ENCODE measurements at places on chromosomes 1 and 21.
A peak's percentile ranks its signal among the peaks of the same experiment; 100 is the strongest.

- peaks cover 47% of the 10 kb centered on the region for H3K36me3 ChIP-seq
- DNase-seq, result peak; percentile 57
- H3K27ac ChIP-seq, result peak within 1 kb of the TSS; percentile 95
- peaks cover 67% of the 10 kb centered on the region for H3K4me1 ChIP-seq
- H3K27me3 ChIP-seq, result no peaks in the 10 kb centered on the region
- H3K4me3 ChIP-seq, result peak within 1 kb of the TSS; percentile 85
These were observed at the start of gene SLAMF7 for GRCh38 chr1:160739098-160739511. Gene SLAMF7 (plus strand): TSS chr1:160739247. CDS start chr1:160739302, 55 bp downstream.

- H3K27me3 ChIP-seq, result no peaks in the 10 kb centered on the region
- H3K27ac ChIP-seq, result peak overlapping the region; percentile 98
- peaks cover 2% of the 10 kb centered on the region for H3K36me3 ChIP-seq
- DNase-seq, result no peak
These were observed 590 bp downstream of the FOXJ3 start for GRCh38 chr1:42334240-42335049.

DNA sequence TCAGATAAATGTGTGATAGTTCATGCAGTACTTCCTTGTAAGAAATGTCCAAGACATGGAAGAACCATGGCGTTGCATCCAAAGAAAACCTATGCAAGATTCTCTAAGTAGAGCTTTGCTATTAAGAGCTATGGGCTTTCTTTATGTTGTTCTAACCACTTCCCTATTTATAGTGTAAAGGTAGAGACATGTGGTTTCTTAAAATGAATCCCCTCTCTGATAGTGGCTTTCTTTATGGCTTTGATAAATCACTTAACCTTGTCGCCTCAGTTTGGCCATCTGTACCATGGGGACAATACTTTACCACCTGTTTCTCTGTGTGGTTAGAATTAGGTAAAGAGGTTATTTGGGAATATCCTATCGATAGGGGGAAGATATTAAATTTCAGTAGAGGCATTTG lies 305.5 kb downstream of the NFIA start:
- H3K4me3 ChIP-seq, result no peak overlapping the region
- H3K36me3 ChIP-seq, result no peaks in the 10 kb centered on the region
- DNase-seq, result no peak
- no peak overlapping the region for H3K27ac ChIP-seq
- H3K27me3 ChIP-seq, result no peaks in the 10 kb centered on the region

DNA sequence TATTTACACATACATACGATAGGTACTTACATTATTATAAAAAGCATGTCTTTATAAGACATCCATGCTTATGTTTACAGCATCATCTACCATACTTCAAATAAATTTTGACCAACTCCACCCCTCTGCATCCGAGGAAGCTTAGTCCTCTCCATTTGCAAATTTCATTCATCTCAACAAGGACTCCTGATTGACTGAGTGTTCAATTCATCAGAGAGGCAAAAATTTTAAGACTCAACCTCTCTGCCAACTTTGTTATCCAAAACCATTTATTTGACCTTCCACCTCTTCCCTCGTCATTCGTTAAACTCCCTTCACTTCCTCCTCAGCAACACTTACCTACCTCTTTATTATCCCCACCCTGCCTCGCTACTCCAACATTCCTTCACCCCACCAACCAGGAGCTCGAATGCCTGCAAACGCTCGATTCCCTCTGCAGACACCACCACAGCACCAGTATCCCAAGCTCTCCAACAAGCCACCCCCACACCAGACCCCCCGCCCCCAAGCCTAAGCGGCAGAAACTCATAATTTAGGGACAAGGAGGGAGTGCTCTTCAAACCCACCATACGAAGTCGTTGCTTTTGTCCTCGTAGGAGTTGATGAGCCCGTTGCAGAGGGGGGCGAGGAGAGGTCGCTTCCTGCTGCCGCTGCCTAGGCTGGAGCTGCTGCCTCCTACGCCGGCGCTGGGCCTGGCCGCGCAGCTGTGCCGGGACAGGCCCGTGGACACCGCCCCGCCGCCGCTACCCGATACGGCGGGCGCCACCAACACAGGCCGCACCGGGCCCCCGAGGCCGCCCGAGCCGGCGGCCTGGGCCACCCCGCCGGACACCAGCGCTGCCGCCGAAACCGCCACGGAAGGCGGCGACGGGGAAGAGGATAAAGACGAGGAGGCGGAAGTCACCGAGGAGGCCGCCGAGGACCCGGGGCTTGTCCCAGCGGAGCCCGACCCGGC lies 803 bp downstream of the COP1 start:
- peaks cover 40% of the 10 kb centered on the region for H3K4me1 ChIP-seq
- H3K36me3 ChIP-seq, result peaks cover 7% of the 10 kb centered on the region
- peak overlapping the region; percentile 96 for H3K27ac ChIP-seq

DNA sequence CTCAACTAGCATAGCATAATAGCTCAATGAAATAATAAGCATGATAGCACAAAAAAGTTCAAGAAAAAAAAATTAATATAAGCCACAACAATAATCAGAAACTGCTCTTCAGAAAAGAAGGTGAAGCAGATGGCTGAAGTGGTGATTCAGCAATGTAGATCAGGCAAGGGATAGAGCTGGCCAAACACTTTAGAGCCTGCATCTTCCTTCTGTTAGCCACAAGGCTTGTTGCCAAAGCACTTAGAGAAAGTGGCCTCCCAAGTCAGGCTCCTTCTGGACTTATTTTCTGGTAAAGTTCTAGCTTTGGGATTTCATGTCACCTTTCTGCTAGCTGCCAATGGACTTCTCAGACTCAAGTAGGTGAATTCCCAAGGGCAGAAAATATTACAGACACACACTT lies 60.3 kb upstream of the C1orf87 start:
- no peaks in the 10 kb centered on the region for H3K27me3 ChIP-seq
- H3K4me1 ChIP-seq, result peaks cover 11% of the 10 kb centered on the region
- no peaks in the 10 kb centered on the region for H3K36me3 ChIP-seq
- no peak for DNase-seq
- no peak overlapping the region for H3K27ac ChIP-seq

GRCh38 chr1:79323239-79324025 lies 316.9 kb upstream of the ADGRL4 start:
- H3K4me1 ChIP-seq, result no peaks in the 10 kb centered on the region
- DNase-seq, result no peak
- no peak overlapping the region for H3K27ac ChIP-seq
- H3K36me3 ChIP-seq, result no peaks in the 10 kb centered on the region
- no peaks in the 10 kb centered on the region for H3K27me3 ChIP-seq
- H3K4me3 ChIP-seq, result no peak overlapping the region

DNA sequence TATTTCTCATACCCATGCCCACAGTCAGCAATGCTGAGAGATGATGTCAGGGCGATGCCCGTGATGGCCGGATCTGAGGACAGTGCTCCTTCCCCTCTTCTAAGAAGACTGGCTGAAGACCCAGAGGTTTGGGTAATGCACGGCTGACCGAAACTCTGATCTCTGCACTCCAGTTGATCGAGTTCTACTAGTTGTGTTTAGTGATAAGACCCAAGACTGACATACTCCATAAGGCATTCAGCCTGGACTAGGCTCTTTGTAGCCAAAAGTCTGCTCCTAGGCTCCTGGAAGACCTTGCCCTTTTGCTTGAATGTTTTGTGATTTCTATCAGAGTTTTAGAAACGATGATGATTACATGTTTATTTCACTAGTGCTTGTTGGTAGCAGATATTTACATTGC lies 251.5 kb downstream of the DYRK1A start:
- no peak overlapping the region for H3K4me3 ChIP-seq
- no peaks in the 10 kb centered on the region for H3K36me3 ChIP-seq
- peaks cover 25% of the 10 kb centered on the region for H3K27me3 ChIP-seq
- DNase-seq, result no peak
- H3K4me1 ChIP-seq, result no peaks in the 10 kb centered on the region

GRCh38 chr1:6097824-6098223 lies 52.1 kb downstream of the KCNAB2 start:
- no peak overlapping the region for H3K4me3 ChIP-seq
- H3K27ac ChIP-seq, result no peak overlapping the region
- peaks cover 7% of the 10 kb centered on the region for H3K27me3 ChIP-seq
- peaks cover 34% of the 10 kb centered on the region for H3K36me3 ChIP-seq

GRCh38 chr1:229617351-229618100 lies 8.4 kb downstream of the TAF5L start:
- H3K4me1 ChIP-seq, result peaks cover 42% of the 10 kb centered on the region
- DNase-seq, result no peak
- no peak overlapping the region for H3K4me3 ChIP-seq

- no peaks in the 10 kb centered on the region for H3K4me1 ChIP-seq
- no peak for DNase-seq
- H3K36me3 ChIP-seq, result peaks cover 69% of the 10 kb centered on the region
- no peaks in the 10 kb centered on the region for H3K27me3 ChIP-seq
- no peak overlapping the region for H3K4me3 ChIP-seq
- H3K27ac ChIP-seq, result no peak overlapping the region
These were observed 14.9 kb downstream of the CSRP1 start for GRCh38 chr1:201491896-201492511.

GRCh38 chr1:33616780-33617179 lies 144.3 kb downstream of the ZSCAN20 start:
- H3K27ac ChIP-seq, result no peak overlapping the region
- no peaks in the 10 kb centered on the region for H3K36me3 ChIP-seq
- peaks cover 49% of the 10 kb centered on the region for H3K27me3 ChIP-seq
- peaks cover 5% of the 10 kb centered on the region for H3K4me1 ChIP-seq
- no peak overlapping the region for H3K4me3 ChIP-seq
- DNase-seq, result no peak

- peaks cover 3% of the 10 kb centered on the region for H3K27me3 ChIP-seq
- no peaks in the 10 kb centered on the region for H3K36me3 ChIP-seq
- H3K27ac ChIP-seq, result no peak overlapping the region
- DNase-seq, result no peak
- H3K4me1 ChIP-seq, result no peaks in the 10 kb centered on the region
These were observed 47.2 kb upstream of the RASAL2 start for GRCh38 chr1:178046591-178047270.

- H3K27ac ChIP-seq, result peak overlapping the region; percentile 84
- peaks cover 51% of the 10 kb centered on the region for H3K36me3 ChIP-seq
- H3K4me1 ChIP-seq, result peaks cover 21% of the 10 kb centered on the region
These were observed 12.2 kb downstream of the ZDHHC18 start for GRCh38 chr1:26838474-26839338.

DNA sequence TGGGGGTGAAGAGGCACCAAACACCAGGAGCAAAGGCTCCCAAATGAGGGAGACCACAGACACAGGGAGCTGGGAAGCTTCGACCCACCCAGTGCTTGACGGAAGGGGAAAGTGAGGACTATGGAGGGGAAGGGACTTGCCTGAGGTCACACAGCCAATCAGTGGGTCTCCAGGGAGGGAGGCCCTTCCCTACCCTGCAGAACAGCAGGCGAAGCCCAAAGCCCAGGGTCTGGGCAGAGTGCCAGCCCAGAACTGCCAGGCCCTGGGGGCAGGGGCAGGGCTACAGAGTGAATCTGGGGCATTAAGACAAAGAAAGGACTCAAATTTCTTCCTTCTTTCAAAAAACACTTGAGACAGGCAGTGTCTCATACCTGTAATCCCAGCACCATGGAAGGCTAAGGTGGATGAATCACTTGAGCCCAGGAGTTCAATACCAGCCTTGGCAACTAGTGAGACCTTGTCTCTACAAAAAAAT lies 45.5 kb upstream of the ECE1 start:
- DNase-seq, result no peak
- peaks cover 9% of the 10 kb centered on the region for H3K36me3 ChIP-seq
- H3K27me3 ChIP-seq, result no peaks in the 10 kb centered on the region
- peak overlapping the region; percentile 97 for H3K27ac ChIP-seq
- peak overlapping the region; percentile 88 for H3K4me3 ChIP-seq

DNA sequence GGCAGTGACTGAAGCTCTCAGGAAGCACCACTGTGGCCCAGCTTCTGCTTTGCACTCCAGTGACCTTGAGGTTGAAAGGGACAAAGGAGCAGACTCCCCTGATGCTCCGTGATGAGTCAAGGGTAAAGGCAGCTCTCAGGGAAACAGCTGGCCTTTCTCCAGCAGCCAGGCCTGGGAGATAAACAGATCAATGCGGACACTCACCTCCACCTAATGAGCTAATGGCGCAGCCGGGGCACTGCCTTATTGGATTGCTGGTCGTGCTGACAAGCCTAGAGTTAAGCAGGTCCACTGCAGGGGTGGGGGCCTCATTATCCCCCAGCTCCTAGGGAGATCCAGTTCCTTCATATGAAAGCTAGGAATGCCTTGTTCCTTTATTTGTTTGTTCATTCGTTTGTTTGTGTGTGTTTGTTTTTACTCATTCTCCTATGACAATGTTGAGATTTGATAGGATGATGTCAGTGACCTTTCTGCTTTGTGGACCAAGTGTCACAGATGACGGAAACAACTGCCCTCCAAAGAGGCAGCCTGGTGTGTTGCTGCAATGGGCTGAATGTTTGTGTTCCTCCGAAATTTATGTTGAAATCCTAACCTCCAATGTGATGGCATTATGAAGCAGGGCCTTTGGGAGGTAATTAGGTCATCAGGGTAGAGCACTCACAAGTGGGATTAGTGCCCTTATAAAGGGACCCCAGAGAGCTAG lies 141.4 kb upstream of the BEND5 start:
- no peak overlapping the region for H3K27ac ChIP-seq
- no peaks in the 10 kb centered on the region for H3K36me3 ChIP-seq
- H3K27me3 ChIP-seq, result no peaks in the 10 kb centered on the region
- no peak overlapping the region for H3K4me3 ChIP-seq
- H3K4me1 ChIP-seq, result peaks cover 7% of the 10 kb centered on the region
- DNase-seq, result no peak

DNA sequence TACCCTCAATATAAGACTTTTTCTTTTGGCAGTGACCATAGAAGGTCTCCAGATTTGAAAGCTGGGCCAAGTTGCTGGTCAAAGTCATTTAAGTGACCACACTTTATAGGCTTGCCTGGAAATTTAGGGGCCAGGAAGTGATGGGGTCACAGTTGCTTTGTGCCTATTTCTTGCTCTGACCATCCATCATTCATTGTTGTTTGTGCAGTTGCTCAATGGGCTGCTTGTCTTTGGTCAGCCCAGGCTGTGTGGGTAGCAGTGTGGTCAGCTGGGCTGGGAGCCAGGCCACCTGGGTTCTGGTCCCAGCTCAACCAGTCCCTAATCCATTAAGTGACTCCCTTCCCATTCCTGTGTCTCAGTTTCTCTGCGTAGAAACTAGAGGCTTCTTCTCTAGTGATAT lies 2.1 kb upstream of the OTUD7B start:
- peaks cover 47% of the 10 kb centered on the region for H3K27me3 ChIP-seq
- no peak for DNase-seq
- no peaks in the 10 kb centered on the region for H3K36me3 ChIP-seq
- H3K4me3 ChIP-seq, result no peak overlapping the region
- no peak overlapping the region for H3K27ac ChIP-seq

- DNase-seq, result no peak
- H3K4me3 ChIP-seq, result peak overlapping the region; percentile 58
- peaks cover 4% of the 10 kb centered on the region for H3K27me3 ChIP-seq
- no peaks in the 10 kb centered on the region for H3K36me3 ChIP-seq
- H3K4me1 ChIP-seq, result peaks cover 42% of the 10 kb centered on the region
- peak overlapping the region; percentile 20 for H3K27ac ChIP-seq
These were observed 5.6 kb upstream of the SLC2A5 start for GRCh38 chr1:9075022-9075421.

- no peak for DNase-seq
- no peak overlapping the region for H3K27ac ChIP-seq
- H3K27me3 ChIP-seq, result peaks cover 14% of the 10 kb centered on the region
- H3K4me3 ChIP-seq, result no peak overlapping the region
- no peaks in the 10 kb centered on the region for H3K36me3 ChIP-seq
These were observed 461.0 kb upstream of the NFIA start for GRCh38 chr1:60621368-60621851.

GRCh38 chr1:207188901-207189300 lies 84.9 kb downstream of the C4BPA start:
- H3K27me3 ChIP-seq, result no peaks in the 10 kb centered on the region
- no peak overlapping the region for H3K4me3 ChIP-seq
- no peak overlapping the region for H3K27ac ChIP-seq

- H3K27ac ChIP-seq, result no peak overlapping the region
- no peak overlapping the region for H3K4me3 ChIP-seq
- no peaks in the 10 kb centered on the region for H3K36me3 ChIP-seq
- DNase-seq, result no peak
These were observed 1.6 kb upstream of the TMCC2 start for GRCh38 chr1:205225901-205226765.
